ENCODE measurements at places on chromosomes 7 and 10.

DNA sequence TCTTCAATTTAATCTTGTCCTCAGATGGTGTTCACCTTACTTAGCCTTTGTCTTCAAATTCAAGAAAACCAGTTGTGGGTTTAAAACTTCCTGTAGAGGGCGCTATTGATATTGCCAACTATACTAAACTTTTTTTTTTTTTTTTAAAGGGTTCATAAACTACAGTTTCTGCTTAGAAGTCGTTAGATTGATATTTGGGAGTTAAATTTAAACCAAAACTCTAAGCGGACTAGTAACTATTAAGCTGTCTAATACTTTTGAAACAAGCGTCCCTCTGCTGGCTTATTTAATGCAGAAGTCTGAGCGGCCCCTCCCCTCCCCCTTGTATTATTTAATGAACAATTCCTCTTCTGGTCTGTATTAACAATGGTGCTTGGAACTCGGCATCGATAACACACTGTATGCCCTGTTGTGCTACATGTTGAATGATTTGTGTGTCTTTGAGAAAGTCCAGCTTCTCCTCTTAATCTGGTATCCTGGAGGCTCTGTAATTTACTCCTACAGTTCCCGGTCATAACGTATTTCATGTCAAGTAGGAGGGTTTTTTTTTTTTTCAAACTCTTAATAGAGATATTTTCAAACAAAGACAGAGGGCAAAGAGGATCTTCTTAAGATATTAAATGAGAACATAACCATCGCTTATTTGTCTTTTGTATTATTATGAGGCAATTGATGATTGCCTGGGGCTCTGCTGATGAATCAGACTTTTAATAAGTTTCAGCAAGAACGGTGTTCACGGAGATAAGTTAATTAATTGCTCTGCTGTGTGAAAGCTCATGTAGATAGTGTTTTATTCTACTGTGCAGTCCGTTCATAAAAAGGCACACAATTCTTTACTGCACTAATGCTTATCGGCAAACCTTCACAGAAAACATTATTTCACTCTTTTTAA is 22.6 kb upstream of the CREB5 start:
- DNase-seq, result no peak

- no peak for DNase-seq
Measured at GRCh38 chr7:17802056-17802455, 138.2 kb downstream of the SNX13 start.

DNA sequence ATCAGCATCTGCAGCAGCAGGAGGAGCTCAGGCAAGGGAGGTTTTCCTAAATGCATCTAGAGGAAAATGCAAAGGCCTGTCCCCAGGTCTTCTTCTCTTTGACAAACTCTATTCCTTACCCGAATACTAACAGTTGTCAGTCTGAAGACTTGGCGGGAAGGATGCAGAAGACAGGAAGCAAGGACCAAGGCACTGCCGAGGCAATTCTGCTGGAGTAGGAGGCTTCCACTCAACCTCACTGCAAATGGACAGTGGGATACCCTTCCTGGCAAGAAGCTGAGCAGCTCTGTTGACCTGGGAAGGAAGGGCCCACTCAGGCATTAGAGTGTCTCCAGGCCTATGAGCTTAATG is 373.0 kb downstream of the CCSER2 start:
- no peak for DNase-seq

DNA sequence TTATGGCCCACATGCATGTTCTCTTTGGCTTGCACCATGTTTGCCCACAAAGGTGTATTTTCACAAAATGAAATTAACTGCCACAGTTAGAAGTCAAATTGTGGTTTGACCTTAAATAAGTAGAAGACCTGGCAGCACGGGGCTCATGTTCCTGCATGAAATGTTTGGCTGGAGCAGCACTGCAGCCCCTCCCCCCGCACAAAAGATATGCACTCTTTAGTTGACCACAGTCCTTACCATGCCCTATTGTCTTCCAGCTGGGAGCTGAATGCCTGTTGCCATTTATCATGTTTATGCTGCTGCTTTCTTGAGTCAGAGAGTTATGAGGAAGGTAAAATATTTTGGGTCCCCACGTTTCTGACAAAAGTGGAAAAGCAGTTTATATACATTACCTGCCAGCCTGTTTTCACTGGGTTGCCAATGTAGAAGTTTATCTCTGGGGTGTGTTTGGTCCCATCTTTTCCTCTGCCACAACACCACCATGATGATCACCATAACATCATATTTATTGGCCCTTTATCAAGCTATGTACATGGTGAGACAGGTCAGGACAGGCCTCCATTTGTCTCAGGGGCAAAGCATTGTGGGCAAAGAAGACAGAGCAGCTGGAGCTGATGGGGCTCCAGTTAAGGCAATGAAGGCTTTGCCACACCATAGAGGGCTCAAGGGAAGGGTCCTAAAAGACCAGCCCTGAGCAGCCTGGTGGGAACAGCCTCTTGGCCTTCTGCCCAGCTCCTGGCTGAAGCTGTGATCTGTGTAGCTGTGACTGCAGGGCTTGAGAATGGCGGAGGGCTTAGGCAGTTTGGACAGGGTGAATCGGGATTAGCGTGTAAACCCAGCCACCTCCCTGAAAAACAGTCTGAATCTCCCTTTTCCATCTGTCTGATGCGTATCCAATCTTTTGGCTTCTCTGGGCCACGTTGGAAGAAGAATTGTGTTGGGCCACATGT is 5.4 kb downstream of the PRF1 start:
- DNase-seq, result no peak

Data from mesenteric fat pad (tissue), 1 donor.